HCT116 (cell line): ENCODE measurements at places on chromosomes 12 and 14. TPM values are rescaled to one million over a fixed set of nuclear protein-coding genes. Genes with fewer than 3 reads are reported as not detected.

The NOS1 gene
- total RNA-seq: 0.22 TPM

- no peak overlapping the region for H3K4me3 ChIP-seq
- no peaks in the 10 kb centered on the region for H3K27me3 ChIP-seq
- no peaks in the 10 kb centered on the region for H3K36me3 ChIP-seq
- no peak overlapping the region for H3K27ac ChIP-seq
- H3K4me1 ChIP-seq: peaks cover 14% of the 10 kb centered on the region
Observed at GRCh38 chr14:100224229-100224866, 14.6 kb upstream of the YY1 start.

DNA sequence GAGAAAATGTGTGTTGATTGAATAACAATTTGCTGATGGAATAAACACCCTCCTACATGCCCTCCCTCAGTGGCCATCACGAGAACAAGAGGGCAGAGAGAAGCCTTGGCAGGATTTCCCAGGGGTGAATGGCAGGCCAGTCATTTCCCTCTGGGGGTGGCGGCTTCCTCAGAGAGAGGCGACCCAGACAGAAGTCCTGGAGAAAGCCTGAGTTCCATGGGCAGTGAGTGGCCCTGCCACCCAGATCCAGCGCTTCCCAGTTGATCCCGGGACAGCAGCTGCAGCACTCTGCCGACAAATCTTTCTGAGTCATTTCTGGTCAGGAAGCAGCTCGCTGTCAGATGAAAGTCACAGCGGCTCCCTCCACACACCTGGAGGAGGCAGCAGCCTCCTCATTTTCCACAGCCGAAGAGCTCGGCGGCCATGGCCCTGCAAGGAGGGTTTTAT lies 123.0 kb downstream of the SCARB1 start:
- H3K4me1 ChIP-seq: peaks cover 66% of the 10 kb centered on the region
- H3K36me3 ChIP-seq: no peaks in the 10 kb centered on the region
- DNase-seq: peak; percentile 78
- no peaks in the 10 kb centered on the region for H3K27me3 ChIP-seq
- peak overlapping the region; percentile 51 for H3K27ac ChIP-seq
- peak overlapping the region; percentile 21 for H3K4me3 ChIP-seq

The IGF1 gene
- 0.42 TPM for total RNA-seq

The TROAP gene
- total RNA-seq: 99.1 TPM

DNA sequence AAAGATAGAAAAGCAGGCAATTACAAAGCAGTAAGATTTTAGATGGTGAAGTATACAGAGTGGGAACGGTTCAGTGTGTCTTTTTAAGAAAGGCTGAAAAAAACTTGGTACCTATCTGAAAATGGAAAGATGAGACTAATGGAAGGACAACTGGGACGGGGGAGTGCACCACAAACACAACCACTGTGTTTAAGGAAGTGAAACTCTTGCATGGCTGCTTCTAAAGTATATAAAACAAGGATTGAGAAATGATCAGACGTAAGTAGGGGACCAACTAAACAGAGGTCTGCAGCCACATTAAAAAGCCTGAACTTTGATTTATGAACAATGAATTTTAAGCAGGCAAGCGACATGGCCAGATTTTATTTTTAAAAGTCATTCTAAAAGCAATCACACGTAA lies 328.6 kb downstream of the MDGA2 start:
- no peak overlapping the region for H3K27ac ChIP-seq
- H3K4me1 ChIP-seq: no peaks in the 10 kb centered on the region

The CCDC196 gene
- total RNA-seq: not detected

GRCh38 chr14:89576145-89576927 lies 159.3 kb upstream of the FOXN3 start:
- H3K27ac ChIP-seq: no peak overlapping the region
- no peaks in the 10 kb centered on the region for H3K36me3 ChIP-seq
- H3K4me1 ChIP-seq: no peaks in the 10 kb centered on the region
- no peak overlapping the region for H3K4me3 ChIP-seq
- H3K27me3 ChIP-seq: no peaks in the 10 kb centered on the region

DNA sequence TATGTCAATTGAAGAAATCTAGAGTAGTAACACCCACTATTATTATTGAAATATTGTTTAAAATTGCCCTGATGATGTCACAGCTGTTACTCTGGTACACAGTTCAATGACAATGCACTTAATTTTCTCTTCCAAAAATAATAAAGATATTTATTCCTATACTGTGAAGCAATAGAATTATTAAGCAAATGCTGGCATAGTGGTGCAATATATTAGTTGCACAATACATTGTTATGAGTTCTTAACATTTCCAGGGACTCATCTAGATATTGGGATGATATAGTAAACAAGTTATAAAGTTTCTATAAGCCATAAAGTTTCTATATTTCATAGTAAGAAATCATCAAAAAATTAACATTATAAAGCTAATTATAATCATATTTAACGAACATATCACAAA lies 897.8 kb downstream of the LRFN5 start:
- H3K4me1 ChIP-seq: no peaks in the 10 kb centered on the region
- H3K4me3 ChIP-seq: no peak overlapping the region
- no peaks in the 10 kb centered on the region for H3K27me3 ChIP-seq
- no peaks in the 10 kb centered on the region for H3K36me3 ChIP-seq
- H3K27ac ChIP-seq: no peak overlapping the region

The DAO gene
- not detected for total RNA-seq

- H3K4me3 ChIP-seq: no peak overlapping the region
- H3K4me1 ChIP-seq: no peaks in the 10 kb centered on the region
- H3K36me3 ChIP-seq: no peaks in the 10 kb centered on the region
- H3K27ac ChIP-seq: no peak overlapping the region
Observed at GRCh38 chr12:117111821-117112595, 12.8 kb upstream of the TESC start.

The ARMH4 gene
- total RNA-seq: 1.7 TPM

DNA sequence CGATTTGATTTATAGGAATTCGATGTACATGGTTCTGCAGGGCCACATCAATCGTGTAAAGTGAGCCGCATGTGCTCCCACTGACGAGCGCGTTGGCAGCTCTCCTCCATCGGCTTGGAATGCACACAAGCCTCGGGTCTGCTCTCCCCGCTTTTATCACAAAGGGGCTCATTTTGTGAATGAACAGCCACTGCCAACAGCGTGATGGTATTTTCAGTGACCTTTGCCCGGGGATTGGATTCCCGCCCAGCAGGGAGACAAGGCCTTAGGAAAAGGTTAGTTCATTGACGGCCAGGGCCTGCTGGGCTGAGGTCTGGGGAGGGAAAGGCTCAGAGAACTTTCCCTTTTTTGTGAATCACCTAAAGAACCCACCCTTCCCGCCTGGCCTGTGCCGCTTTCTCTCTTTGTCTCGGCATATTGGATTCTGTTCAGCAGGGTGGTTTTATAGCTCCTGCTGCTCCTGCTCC lies 232.1 kb downstream of the MSRB3 start:
- no peaks in the 10 kb centered on the region for H3K36me3 ChIP-seq
- no peaks in the 10 kb centered on the region for H3K27me3 ChIP-seq
- DNase-seq: peak; percentile 84
- H3K4me1 ChIP-seq: peaks cover 97% of the 10 kb centered on the region
- peak overlapping the region; percentile 93 for H3K27ac ChIP-seq

The CLEC4C gene
- total RNA-seq: not detected

The SERPINA9 gene
- total RNA-seq: not detected

GRCh38 chr14:103527408-103528145 lies 1.4 kb upstream of the TRMT61A start:
- no peak for DNase-seq
- no peak overlapping the region; the same call in 1 of the 2 replicates for H3K4me3 ChIP-seq
- peaks cover 15% of the 10 kb centered on the region; the same call in 1 of the 2 replicates for H3K4me1 ChIP-seq

The CACNA1C gene
- total RNA-seq: 0.05 TPM

The CISTR gene
- total RNA-seq: not detected

The TTC9 gene
- 2.4 TPM for total RNA-seq

GRCh38 chr14:33237115-33237740 lies 298.5 kb downstream of the NPAS3 start:
- H3K4me1 ChIP-seq: no peaks in the 10 kb centered on the region
- DNase-seq: no peak
- no peak overlapping the region for H3K4me3 ChIP-seq
- no peaks in the 10 kb centered on the region for H3K27me3 ChIP-seq

The APOF gene
- total RNA-seq: 0.17 TPM

DNA sequence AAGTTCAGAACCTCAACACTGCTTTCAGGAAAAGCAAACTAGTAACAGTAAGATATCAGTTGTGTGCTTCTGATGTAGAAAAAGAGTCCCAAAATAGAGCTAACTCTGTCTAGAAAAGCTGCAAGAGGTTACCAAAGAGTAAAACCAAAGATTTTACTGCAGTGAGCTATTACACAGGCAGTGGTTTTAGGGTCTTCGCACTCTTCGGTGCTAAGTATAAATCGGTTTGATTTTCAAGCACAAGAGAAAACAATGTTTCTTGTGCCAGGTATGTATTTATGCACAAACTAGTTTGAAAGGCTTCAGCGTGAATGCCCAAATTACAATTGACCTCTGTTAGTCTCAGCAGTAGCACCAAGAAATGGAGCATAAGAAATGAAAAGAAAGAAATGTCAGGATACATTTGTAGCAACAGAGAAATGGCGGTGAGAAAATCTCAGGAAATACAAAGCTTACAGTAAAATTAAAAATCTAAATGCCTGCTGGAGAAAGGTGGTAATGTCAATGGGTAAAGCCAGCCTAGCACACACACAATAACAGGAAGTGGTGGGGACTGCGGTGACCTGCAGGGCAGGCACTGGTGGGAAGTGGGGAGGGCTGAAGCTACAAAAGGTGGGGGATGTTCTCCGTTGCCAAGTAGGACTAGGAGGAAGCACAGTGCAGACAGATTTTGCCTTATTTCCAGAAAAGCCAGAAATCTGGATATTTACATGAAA lies 18.0 kb upstream of the DYRK2 start:
- no peak overlapping the region for H3K4me3 ChIP-seq
- no peaks in the 10 kb centered on the region for H3K36me3 ChIP-seq

GRCh38 chr12:25866586-25867378 lies 91.7 kb upstream of the RASSF8 start:
- H3K4me1 ChIP-seq: no peaks in the 10 kb centered on the region
- H3K36me3 ChIP-seq: no peaks in the 10 kb centered on the region
- no peak overlapping the region for H3K4me3 ChIP-seq
- no peak for DNase-seq
- H3K27me3 ChIP-seq: no peaks in the 10 kb centered on the region

The KCNA1 gene
- not detected for total RNA-seq

GRCh38 chr12:105224399-105224798 lies 11.6 kb downstream of the APPL2 start:
- no peaks in the 10 kb centered on the region for H3K27me3 ChIP-seq
- H3K27ac ChIP-seq: no peak overlapping the region
- no peak overlapping the region for H3K4me3 ChIP-seq
- peaks cover 3% of the 10 kb centered on the region; the same call in 1 of the 2 replicates for H3K36me3 ChIP-seq

The TMEM132C gene
- total RNA-seq: not detected

DNA sequence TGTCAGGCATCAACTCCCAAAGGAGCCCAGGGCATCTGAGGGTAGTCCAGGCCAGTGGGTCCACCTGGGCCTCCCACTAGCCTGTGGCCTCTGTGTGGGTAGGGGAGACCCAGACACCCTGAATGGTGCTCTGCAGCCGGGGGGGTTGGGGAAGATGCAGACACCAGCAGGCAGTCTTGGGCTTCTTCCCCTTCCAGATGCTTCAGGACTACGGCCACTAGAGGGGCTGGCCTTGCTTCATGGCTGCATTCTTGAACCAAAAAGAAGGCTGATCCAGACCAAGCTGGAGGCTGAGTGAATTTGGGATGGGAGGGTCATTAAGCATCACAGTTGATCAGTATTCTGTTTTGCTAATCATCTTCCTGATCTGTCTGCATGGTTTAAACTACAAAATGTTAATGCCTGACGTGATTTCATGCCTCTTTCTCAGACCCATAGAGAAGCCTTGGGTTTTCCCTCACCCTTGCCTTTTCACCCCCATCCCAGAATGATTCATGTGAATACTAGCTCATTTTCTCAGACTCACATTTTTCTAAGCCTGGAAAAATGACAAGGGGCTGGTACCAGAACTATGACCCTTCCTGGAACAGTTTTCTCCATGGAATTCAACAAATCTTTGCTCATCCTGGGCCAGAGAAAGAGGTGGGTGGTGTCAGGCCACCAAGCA lies 134.2 kb downstream of the NTF3 start:
- H3K27me3 ChIP-seq: peaks cover 58% of the 10 kb centered on the region
- H3K4me3 ChIP-seq: no peak overlapping the region
- DNase-seq: no peak
- H3K4me1 ChIP-seq: no peaks in the 10 kb centered on the region

DNA sequence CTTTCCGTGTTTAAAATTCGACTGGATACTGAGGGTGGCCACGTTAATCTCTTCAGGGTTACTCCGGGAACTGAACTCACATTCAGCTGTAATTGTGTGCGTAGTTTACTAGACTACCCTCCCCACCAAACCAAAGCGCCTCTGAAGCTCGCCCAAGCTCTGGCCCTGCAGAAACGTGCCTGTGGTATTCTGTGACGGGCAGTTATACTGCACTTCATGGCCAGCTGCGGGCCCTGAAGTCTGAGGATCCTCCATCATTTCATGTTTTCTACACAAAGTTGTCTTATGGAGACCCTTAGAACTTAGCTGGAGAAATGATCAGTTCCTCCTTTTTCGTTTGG lies 688 bp downstream of the ZNF26 start:
- DNase-seq: no peak
- H3K4me3 ChIP-seq: peak overlapping the region; percentile 70
- no peaks in the 10 kb centered on the region for H3K27me3 ChIP-seq
- 0 out of 2 replicates have a peak, but pooled peaks cover 3% of the 10 kb centered on the region for H3K4me1 ChIP-seq

DNA sequence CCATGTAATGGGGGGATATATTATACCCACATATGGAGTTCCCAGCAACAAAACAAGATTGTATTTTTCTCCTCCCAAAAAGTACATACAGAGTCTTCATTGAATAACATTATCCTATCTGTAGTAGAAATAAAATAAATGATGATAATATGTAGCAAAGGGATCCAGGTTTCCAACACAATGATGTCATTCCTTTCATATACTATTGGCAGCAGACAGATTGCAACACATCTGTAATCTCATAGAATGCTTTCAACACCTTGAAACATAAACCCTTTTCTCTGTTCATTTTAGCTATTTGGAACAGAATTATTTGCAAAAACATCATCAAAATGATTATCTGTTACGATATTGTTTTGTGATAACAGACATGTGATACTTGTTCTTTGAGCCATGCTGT lies 317.6 kb downstream of the DPF3 start:
- no peaks in the 10 kb centered on the region for H3K4me1 ChIP-seq
- H3K27ac ChIP-seq: no peak overlapping the region
- H3K27me3 ChIP-seq: peaks cover 64% of the 10 kb centered on the region
- no peaks in the 10 kb centered on the region for H3K36me3 ChIP-seq
- H3K4me3 ChIP-seq: no peak overlapping the region

- H3K27ac ChIP-seq: peak overlapping the region; percentile 10; the same call in 1 of the 2 replicates
- H3K36me3 ChIP-seq: no peaks in the 10 kb centered on the region
- peak; percentile 68 for DNase-seq
- H3K4me1 ChIP-seq: peaks cover 15% of the 10 kb centered on the region
- H3K4me3 ChIP-seq: peak overlapping the region; percentile 40
Observed at GRCh38 chr14:91573894-91574837, 64.1 kb upstream of the PPP4R3A start.
